ENCODE measurements at places on chromosomes 6 and 20.
A peak's percentile ranks its signal among the peaks of the same experiment; 100 is the strongest.

GRCh38 chr20:63123331-63123741, 92.6 kb downstream of the YTHDF1 start:
- no peak for DNase-seq

- no peak for DNase-seq
Measured at GRCh38 chr6:83847179-83847578, 6.0 kb upstream of the RIPPLY2 start.

DNA sequence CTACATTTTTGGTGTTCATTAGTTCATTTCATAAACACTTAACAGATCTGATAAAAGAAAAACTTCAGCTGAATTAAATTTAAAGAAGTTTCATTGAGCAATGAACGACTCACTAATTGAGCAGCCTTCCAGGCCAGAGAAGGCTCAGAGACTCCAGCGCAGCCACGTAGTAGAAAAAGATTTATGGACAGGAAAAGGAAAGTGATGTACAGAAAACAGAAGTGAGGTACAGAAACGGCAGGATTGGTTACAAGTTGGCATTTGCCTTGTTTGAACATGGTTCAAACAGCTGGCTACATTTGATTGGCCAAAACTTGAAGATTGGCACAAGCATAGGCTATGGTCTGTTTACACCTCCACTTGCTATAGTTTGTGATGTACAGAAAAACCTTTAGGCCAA, 166.3 kb upstream of the DTNBP1 start:
- DNase-seq, result no peak

DNA sequence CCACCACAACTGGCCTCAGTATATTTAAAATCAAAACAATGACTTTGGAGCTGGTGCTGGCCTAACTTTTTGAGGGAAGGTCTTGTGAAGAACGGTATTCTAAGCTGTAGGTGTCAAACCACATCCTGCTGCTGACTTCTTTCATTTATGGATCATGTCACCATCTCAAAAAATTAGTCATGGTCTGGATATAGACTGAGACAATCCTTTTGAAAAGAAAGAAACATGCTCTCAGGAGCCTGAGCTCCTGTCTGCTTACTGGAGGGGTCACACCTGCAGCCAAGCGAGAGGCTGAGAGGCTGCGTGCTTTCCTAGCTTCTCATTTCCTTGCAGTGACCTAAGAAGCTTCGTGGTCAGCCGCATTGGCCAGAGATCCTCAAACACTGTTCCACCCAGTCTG, 55.2 kb downstream of the TIAM2 start:
- DNase-seq, result no peak

- DNase-seq, result no peak
Measured at GRCh38 chr20:63617876-63618265, 9.0 kb downstream of the GMEB2 start.

GRCh38 chr6:8085053-8085511, 17.3 kb downstream of the EEF1E1 start:
- DNase-seq, result peak; percentile 24

GRCh38 chr6:166207284-166207561, 39.6 kb upstream of the TBXT start:
- DNase-seq, result no peak

DNA sequence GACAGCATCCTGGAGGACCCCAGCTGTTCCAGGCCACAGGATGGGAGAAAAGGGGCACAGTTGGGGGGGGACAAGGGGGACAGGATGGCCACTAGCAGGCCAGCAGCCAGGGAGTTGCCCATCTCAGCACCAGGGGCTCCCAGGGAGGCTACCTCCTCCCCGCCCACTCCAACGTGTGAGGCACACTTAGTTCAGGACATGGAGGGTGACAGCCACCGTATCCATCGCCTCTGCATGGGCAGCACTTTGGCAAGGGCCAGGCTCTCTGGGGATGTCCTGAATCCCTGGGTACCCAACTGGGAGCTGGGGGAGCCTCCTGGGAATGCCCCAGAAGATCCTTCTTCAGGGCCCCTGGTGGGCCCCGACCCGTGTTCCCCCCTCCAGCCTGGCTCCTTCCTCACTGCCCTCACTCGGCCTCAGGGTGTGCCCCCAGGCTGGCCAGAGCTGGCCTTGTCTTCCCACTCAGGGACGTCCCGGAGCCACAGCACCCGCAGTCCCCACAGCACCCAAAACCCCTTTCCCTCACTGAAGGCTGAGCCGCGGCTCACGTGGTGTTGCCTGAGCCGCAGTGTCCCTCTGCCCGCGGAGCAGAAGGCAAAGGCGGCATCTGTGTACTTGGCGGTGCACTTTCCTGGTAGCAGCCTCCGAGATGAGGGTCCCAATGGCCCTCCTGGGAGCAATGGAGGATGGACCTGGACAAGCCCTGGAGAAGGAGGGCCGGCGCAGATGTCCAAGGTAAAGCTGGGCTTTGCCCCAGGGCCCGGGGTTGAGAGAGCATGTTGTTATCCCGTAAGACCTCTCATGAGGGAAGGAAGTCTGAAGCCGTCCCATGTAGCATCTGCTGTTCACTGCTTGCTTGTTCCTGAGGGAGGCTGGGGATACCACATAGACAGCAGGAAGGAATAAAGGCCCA, 30.7 kb downstream of the ZNF831 start:
- DNase-seq, result no peak
